ENCODE measurements at places on chromosomes 2 and 18.

DNA sequence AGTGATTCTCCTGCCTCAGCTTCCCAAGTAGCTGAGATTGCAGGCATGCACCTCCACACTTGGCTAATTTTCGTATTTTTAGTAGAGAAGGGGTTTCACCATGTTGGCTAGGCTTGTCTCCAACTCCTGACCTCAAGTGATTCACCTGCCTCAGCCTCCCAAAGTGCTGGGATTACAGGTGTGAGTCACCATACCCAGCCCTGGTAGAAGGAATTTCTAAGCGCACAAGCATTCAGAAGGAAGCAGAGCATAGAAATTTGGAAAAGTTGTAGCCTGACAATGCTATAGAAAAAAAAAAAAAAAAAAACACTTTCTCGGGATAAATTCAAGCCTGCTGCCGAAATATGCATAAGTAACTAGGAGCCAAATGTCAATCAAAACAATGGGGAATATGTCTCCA, 249.4 kb downstream of the GRB14 start:
- DNase-seq = no peak

DNA sequence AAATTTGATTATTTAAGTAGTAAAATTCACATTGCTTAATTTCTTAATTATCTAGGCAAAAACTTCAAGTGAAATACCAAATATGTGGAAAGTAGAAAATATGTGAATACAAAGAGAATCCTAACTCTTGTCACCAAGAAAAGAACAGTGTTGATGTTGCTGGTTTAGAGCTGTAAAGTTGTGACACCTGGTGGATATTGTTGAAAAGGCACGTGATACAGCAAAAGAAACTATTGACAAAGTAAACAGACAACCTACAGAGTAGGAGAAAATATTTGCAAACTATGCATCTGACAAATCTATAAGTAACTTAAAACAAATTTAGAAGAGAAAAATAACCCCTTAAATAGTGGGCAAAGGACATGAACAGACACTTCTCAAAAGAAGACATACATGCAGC, 25.6 kb upstream of the ZC3H15 start:
- peak; percentile 18 for DNase-seq

GRCh38 chr2:213545964-213546475, 261.8 kb downstream of the SPAG16 start:
- peak; percentile 15 for DNase-seq

DNA sequence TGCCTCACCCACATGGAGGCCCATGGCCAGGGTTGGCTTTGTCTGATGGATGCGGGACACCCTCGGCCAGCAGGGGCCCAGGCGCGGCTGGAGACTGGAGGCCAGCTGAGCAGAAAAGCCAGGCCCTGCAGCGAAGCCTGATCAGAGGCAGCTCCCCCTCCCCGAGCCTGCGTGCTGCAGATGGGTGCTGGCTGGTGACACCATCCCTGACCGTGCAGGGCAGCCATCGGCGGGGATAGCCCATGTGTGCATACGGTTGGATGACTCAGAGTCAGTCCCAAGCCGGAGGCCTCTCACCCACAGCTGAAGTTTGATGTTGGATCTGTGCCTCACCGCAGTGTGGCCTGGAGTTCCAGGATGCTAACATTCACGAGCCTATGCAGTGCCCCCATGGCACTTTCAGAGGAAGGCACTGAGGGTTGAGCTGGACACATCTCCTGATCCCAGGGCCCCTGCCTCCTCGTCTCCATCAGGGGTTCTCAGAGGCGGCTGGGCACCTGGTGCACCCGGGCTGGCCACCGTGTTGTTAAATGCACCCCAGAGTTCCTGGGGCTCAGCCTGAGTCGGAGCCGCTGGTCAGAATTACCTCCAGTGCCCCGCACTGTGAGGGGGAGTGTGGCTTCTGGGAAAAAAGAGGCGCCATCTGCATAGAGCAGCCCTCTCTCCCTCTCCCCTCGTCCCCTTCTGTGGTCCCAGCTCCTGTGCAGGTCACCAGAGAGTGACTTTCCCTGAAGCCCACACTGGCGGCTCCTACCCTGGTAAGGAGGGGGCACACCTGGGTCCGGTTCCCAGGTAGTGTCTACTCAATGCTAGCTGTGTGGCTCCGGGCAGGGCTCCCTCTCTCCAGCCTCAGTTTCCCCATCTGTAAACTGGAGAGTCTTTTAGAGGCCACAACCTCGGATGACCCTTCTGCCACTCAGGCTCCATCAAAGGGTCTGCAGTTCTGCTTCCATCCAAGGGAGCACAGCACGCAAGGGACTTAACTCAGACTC, 19.4 kb upstream of the KIF1A start:
- DNase-seq = no peak

- DNase-seq = no peak
Observed at GRCh38 chr2:230267059-230267458, 41.5 kb downstream of the SP140 start.

DNA sequence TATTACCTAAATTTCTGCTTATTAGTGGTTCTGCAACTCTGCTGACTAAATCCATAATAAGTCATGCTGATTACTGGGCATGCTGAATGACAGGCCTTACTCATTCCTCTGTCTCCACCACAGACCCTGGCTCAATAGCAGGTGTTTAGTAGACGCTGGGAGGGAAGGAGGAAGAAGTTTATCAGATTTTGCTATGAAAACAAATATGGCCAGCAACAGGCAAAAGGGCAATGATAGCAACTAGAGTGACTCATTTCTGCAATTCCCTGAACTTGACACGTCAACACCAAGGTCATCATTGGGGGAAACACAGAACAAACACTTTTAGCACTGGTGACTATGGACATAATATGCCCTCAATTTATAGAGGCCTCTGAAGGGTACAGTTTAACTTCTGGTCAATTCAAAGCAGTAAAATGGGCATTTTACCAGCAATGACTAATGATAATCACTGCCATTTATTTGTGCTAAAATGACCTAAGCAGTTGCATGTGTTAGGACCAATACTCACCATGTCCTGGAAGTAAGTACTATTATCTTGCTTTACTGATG, 35.2 kb downstream of the TMEM163 start:
- no peak for DNase-seq

GRCh38 chr2:2455151-2455550, 124.1 kb upstream of the MYT1L start:
- DNase-seq = no peak

DNA sequence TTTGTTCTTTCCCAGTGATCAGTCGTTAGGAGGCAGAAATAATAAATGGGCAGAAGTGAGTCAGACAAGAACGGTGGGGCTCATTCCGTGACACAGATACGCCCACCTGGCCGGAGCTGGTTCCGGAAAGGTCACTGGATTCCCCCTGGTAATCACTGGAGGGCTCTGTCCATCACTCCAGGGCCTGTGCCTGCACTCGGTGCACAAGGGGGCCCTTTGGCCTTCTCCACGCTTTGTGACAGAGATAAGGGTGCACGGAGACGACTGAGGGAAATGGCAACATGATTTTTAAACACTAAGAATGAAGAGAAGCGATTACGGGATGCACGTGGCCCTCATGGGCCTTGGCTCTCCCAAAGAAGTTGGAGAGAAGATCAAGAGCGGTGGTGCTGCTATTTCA, 84.4 kb downstream of the PTGR3 start:
- no peak for DNase-seq

DNA sequence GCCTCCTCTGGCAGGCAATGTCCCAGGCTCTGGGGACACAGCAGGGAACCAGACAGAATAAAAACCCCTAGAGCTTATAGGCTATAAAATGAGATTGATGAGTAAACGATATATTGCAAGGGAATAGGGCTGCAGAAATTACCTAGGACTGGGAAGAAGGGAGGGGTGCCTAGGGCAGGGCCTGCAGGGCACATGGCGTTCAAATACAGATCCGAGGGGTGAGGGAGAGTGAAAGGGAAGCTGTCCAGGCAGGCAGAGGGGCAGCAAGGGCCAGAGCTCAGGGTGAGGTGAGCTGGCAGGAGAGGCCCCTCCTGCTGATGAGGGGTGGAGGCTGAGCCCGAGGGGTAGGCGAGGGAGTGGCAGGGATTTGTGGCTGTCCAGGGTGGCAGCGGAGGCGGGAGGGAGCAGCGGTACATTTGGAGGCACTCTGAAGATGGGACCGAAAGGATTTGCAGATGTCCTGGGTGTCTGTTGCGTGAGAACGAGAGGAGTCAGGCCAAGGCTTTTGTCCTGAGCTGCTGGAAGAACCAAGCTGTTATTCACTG, 33.7 kb downstream of the KCNIP3 start:
- DNase-seq = no peak

GRCh38 chr2:150046810-150047209, 440.7 kb downstream of the RND3 start:
- DNase-seq = no peak

DNA sequence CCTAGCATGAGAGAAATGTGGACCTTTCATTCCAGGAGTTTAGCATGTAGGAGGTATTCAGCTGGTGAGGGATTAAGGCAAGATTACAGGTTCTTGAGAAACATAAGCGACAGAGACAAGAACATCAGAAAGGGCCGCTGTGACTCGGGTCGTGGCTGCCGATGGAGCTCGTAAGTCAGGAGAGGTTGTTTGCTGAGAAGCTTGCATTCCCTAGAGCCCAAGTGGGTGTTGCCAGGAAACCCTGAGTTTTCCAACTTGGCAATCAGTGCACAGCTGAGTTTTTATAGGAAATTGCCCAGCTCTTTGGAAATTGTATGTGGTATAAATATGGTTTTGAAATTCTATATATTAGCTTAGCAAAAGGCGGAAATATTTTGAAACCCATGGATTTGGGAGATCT, 46.4 kb upstream of the CYP1B1 start:
- DNase-seq = no peak

DNA sequence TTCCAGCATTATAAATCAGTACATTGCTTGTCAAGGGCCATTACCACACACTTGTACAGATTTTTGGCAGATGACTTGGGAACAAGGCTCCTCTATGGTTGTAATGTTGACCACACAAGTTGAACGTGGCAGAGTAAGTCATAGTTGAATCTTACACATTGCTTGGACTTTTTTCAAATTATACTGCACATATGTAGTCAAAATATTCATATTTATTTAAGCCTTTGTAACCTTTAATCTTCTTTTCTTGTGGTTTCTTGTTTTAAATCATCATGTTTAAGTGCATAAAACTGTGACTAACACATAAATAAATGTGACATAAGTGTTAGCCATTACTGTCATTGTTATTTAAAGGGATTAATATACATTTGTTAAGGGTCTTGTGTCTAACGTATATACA, 52.1 kb upstream of the EPB41L5 start:
- no peak for DNase-seq

DNA sequence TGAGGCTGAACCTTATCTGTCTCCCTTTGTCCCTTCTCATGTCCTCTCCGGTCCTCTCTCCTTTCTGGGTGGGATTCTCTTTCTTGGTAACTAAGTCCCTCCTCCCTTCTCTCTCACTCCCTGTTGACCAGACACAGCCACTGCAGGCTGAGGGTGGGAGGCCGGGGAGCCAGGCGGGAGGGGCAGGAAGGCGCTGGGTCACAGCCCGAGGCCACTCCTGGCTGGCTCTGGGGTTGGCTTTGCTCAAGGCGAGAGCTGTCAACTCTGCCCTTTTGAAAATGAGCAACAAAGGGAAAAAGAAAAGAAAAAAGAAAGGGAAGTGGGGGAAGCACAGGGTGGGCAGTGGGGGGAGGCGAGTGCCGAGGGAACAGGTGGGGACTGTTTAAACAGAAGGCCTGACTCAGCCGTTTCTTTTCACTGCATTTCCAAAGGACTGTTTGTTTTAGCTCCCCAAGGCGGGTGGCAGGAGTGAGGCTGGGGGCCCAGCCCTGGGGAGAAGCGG, 70.5 kb upstream of the IGFBP5 start:
- no peak for DNase-seq

- DNase-seq = no peak
Observed at GRCh38 chr18:70165936-70166335, 39.6 kb downstream of the RTTN start.

DNA sequence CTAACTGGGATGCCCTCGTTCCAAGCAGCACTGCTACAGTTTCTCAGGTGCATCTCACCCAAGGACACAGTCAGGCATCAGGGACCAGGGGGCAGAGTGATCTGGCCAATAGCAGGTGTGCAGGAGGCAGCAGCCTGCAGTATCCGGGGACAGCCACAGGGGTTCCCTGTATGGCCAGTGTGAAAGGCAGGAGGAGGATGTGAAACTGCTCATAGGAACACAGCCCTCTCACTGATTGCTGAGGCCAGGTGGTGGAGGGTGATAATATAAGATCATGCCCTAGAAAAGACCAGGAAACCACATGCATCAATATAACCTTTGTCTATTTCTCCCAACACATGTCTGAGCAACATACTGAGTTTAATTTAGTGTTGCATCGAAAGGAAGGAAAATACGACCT, 112.7 kb upstream of the TACR1 start:
- DNase-seq = peak; percentile 90

DNA sequence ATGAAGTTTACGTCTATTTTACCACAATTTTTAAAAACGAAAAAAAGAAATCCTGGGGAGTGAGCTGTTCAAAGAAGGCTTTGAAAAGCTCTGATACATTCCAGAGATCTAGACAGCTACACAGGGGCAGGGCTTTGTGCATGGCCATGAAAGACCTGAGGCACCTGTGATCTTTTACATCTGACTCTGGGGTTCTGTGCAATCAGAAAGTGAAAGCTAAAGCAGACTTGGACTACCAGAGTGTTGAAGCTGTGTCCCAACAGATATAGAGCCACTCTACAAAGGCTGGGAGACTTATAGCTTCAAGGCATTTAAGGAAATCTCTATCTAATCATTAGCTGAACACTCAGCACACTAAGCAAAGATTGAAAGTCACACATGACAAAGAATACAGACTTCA, 34.1 kb downstream of the PARD6G start:
- no peak for DNase-seq

DNA sequence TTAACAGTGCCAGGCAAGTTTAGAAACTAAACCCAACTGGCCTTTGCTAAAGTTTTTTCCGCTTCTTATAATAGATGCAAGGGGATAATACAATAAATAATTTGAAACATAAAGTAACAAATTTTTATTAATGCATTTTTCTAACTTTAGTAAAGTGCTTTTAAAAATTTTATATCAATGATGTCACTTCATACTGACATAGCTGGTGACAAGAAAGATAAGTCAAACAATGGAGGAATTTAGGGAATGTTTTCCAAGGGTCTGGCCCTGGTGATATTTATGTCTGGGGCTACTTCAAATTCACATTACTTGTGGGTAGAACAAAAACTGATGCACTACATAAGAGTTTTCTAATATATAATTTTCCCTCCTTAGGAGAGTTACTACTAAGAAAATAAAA, 61.2 kb upstream of the CBLN2 start:
- no peak for DNase-seq

DNA sequence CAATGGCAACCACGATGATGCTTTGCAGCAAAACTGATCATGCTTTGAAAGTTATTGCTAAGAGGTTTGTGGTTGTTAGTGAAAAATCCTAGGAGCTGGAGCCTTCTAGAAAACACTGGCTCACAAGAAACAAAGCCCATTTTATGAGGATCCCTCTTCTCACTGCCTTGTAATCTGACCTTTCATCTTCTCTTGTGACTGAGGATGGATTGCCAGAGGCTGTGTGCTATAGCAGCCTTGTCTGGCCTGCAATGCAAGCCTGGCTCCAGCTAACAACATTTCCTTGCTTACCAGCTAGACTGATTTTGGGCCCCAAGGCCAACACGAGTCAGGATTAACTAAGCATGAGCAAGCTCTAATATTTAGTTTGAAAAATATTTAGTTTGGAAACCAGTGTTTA, 13.1 kb downstream of the PIEZO2 start:
- no peak for DNase-seq

GRCh38 chr2:27201675-27202074, 10.2 kb upstream of the ATRAID start:
- DNase-seq = no peak

- no peak for DNase-seq
Observed at GRCh38 chr2:166404831-166405568, 29.3 kb upstream of the SCN9A start.

- DNase-seq = peak; percentile 3
Observed at GRCh38 chr18:58195278-58195765, 151.3 kb downstream of the NEDD4L start.
